ENCODE measurements at places on chromosomes 16 and 17. TPM values are rescaled to one million over a fixed set of nuclear protein-coding genes. Genes with fewer than 3 reads are reported as not detected.

Gene DLG4
- total RNA-seq, result 20.1 TPM

Gene CDH11
- 157 TPM for total RNA-seq

GRCh38 chr17:13775450-13775849 is 173.7 kb upstream of the HS3ST3A1 start:
- DNase-seq, result no peak
- H3K27me3 ChIP-seq, result no peaks in the 10 kb centered on the region
- no peak overlapping the region for H3K4me3 ChIP-seq
- H3K36me3 ChIP-seq, result no peaks in the 10 kb centered on the region
- H3K4me1 ChIP-seq, result no peaks in the 10 kb centered on the region

DNA sequence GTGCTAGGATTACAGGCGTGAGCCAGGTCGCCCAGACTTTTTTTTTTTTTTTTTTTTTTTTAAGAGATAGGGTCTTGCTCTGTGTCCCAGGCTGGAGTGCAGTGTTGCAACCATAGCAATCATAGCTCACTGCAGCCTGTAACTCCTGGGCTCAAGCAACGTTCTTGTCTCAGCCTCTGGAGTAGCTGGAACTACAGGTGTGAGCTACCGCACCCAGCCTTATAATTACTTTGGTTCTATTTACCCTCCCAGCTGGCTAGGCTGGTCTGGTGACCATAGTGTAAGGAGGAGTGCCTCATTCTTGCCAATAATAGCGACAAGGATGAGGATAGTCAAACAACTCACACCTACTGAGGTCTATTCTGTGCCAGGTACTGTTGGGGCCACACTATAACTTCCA is 39.6 kb upstream of the USP7 start:
- H3K4me3 ChIP-seq, result no peak overlapping the region
- peak; percentile 17 for DNase-seq
- no peak overlapping the region for H3K27ac ChIP-seq
- H3K36me3 ChIP-seq, result no peaks in the 10 kb centered on the region
- H3K27me3 ChIP-seq, result no peaks in the 10 kb centered on the region

DNA sequence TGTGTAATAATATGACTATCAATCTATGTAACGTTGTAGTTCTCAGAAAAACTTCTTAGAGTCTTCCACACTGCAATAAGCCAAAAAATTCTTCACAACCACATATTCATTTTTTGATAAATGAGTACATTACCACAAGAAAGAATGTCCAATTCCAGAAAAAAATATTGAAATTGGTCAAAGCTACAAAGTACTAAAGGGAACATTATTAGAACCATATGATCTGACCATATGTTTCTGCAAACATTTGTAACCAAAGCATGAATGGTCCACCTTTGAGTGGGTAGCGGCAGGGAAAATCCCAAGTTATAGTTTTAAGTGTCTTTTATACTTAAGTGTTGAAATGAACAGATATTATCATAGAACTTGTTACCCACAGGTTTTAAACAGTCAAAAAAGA is 71.7 kb upstream of the NACA2 start:
- H3K4me1 ChIP-seq, result no peaks in the 10 kb centered on the region
- H3K4me3 ChIP-seq, result no peak overlapping the region
- no peaks in the 10 kb centered on the region for H3K36me3 ChIP-seq
- H3K27ac ChIP-seq, result no peak overlapping the region

DNA sequence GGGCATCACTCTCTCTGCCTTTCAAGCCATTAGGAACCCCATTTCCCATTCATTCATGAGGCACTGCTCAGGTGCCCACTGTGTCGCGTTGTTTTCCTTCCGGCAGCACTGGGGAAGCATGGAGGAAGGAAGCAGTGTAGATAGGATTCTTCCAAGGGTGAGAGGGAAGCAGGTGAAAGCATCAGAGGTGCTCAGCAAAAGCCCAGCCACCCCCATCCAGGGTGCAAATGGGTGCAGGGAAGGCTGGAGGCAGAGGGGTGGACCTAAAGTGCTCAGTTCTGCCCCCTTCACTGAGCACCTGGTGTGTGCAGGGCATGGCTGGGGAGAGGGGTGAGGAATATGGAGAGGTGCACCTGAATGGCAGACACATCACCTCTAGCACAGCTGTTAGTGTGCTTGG is 3.4 kb upstream of the NXPH3 start:
- no peak overlapping the region for H3K27ac ChIP-seq
- H3K36me3 ChIP-seq, result no peaks in the 10 kb centered on the region
- H3K27me3 ChIP-seq, result no peaks in the 10 kb centered on the region
- peaks cover 5% of the 10 kb centered on the region for H3K4me1 ChIP-seq
- DNase-seq, result no peak
- H3K4me3 ChIP-seq, result no peak overlapping the region

- H3K4me3 ChIP-seq, result peak overlapping the region; percentile 55
- no peaks in the 10 kb centered on the region for H3K4me1 ChIP-seq
- H3K36me3 ChIP-seq, result no peaks in the 10 kb centered on the region
- peak overlapping the region; percentile 89 for H3K27ac ChIP-seq
- DNase-seq, result no peak
Observed at GRCh38 chr17:5583426-5584382, 605 bp downstream of the NLRP1 start.

- peaks cover 5% of the 10 kb centered on the region for H3K4me1 ChIP-seq
- no peaks in the 10 kb centered on the region for H3K36me3 ChIP-seq
- no peak for DNase-seq
- H3K27ac ChIP-seq, result no peak overlapping the region
- H3K4me3 ChIP-seq, result no peak overlapping the region
Observed at GRCh38 chr16:87695534-87695933, 70.3 kb downstream of the KLHDC4 start.

GRCh38 chr16:5605404-5605803 is 507.8 kb upstream of the EEF2KMT start:
- no peak overlapping the region for H3K4me3 ChIP-seq
- no peaks in the 10 kb centered on the region for H3K27me3 ChIP-seq
- no peaks in the 10 kb centered on the region for H3K4me1 ChIP-seq
- no peak overlapping the region for H3K27ac ChIP-seq
- no peak for DNase-seq
